ENCODE measurements at places on chromosomes 6 and 20.

DNA sequence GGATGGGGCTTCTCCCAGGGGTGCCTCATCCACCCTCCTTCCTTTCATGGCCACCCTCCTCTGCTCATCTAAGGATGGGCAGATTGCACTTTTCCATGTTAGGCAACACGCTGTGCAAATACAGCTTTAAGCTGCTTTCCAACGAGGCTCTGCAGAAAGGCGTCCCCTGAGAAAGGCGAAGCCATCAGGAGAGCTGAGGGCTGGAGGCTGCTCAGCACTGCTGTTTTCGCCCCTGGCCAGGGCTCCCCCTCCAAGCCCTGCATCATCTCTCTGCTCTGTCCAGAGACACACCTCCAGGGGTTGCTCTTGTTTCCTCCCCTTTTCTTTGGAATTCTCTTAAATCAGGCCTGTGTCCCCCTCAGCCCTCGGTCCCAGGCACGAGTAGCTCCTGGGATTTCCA is 526.1 kb downstream of the CDH26 start:
- no peaks in the 10 kb centered on the region for H3K4me1 ChIP-seq
- H3K27ac ChIP-seq = no peak overlapping the region
- H3K27me3 ChIP-seq = no peaks in the 10 kb centered on the region
- no peak for DNase-seq
- no peak overlapping the region for H3K4me3 ChIP-seq

- no peak overlapping the region for H3K27ac ChIP-seq
- H3K27me3 ChIP-seq = no peaks in the 10 kb centered on the region
- no peak for DNase-seq
- H3K36me3 ChIP-seq = no peaks in the 10 kb centered on the region
- H3K4me1 ChIP-seq = no peaks in the 10 kb centered on the region
Measured at GRCh38 chr6:135066397-135066796, 11.8 kb upstream of the HBS1L start.

- no peak for DNase-seq
- H3K4me3 ChIP-seq = no peak overlapping the region
- no peak overlapping the region for H3K27ac ChIP-seq
- H3K36me3 ChIP-seq = no peaks in the 10 kb centered on the region
- H3K27me3 ChIP-seq = no peaks in the 10 kb centered on the region
Measured at GRCh38 chr6:143592335-143592734, 80.8 kb upstream of the FUCA2 start.

- peaks cover 7% of the 10 kb centered on the region for H3K4me1 ChIP-seq
- no peak for DNase-seq
- no peaks in the 10 kb centered on the region for H3K36me3 ChIP-seq
- no peaks in the 10 kb centered on the region for H3K27me3 ChIP-seq
Measured at GRCh38 chr6:24775520-24776058, 852 bp downstream of the GMNN start.

GRCh38 chr6:21969192-21969591 is 327.6 kb downstream of the PRL start:
- no peaks in the 10 kb centered on the region for H3K36me3 ChIP-seq
- H3K27ac ChIP-seq = no peak overlapping the region
- no peaks in the 10 kb centered on the region for H3K4me1 ChIP-seq
- H3K4me3 ChIP-seq = no peak overlapping the region
- DNase-seq = no peak
- no peaks in the 10 kb centered on the region for H3K27me3 ChIP-seq

- no peaks in the 10 kb centered on the region for H3K36me3 ChIP-seq
- H3K27me3 ChIP-seq = no peaks in the 10 kb centered on the region
- no peak overlapping the region for H3K27ac ChIP-seq
- no peaks in the 10 kb centered on the region for H3K4me1 ChIP-seq
- no peak for DNase-seq
- no peak overlapping the region for H3K4me3 ChIP-seq
Measured at GRCh38 chr6:52551483-52552277, 25.2 kb downstream of the TRAM2 start.

DNA sequence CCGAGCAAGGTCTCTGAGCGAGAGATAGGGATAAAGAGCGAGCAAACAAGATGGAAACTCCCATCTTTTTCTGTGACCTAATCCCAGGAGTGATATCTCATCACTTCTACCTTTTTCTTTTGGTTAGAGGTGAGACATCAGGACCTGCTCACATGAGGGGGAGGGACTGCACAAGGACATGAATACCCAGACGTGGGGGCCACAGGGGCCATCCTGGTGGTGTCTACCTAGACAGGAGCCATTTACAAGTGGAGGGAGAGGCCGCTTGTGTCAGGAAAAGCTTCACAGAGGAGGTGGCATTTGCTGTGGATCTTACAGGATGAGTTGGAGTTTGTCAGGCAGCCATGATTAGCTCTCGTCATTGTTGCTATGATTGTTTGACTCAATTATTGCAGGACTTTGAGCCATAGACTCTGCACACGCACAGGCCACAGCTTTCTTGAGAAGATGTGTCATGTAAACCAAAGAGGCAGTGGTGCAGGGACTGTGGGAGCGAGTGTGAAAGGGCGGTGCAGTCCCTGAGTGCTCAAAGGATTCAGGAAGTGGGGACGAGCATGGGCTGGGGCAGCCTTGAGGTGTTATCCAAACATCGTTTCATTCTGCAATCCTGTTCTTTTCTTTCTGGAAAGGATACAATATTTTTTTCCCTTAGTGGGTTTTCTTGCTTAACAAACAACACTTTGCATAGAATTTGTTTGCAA is 7.7 kb downstream of the NPEPL1 start:
- no peaks in the 10 kb centered on the region for H3K4me1 ChIP-seq
- no peaks in the 10 kb centered on the region for H3K27me3 ChIP-seq
- H3K36me3 ChIP-seq = peaks cover 43% of the 10 kb centered on the region
- H3K4me3 ChIP-seq = no peak overlapping the region
- no peak overlapping the region for H3K27ac ChIP-seq
- no peak for DNase-seq

DNA sequence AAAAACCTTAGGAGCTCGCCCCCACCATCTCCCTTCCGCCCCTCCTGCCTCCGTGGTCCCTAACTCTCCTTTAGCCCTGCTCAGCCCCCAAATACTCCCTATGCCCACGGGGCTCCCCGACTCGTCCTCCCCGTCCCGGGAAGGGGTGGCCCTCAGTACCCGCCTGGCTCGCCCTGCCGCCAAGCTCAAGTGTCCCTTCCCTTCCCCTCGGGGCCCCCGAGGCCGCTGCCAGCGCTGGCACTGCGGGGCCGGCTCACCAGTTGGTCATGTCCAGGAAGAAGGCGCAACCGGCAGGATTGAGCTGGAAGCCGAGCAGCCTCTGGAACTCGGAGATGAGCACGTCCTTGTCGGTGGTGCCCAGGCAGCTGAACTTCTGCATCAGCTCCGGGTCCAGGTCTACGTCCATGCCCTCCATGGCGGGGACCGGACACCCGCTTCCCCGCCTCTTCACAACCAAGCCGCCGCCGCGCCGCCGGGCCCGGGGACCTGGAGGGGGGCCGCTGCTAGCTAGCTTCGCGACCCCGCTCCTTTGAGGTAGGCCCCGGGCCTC is 303 bp downstream of the ILRUN start:
- no peaks in the 10 kb centered on the region for H3K36me3 ChIP-seq
- no peak for DNase-seq
- peak overlapping the region; percentile 98 for H3K4me3 ChIP-seq
- peak overlapping the region; percentile 82 for H3K27ac ChIP-seq

- H3K27me3 ChIP-seq = no peaks in the 10 kb centered on the region
- no peaks in the 10 kb centered on the region for H3K36me3 ChIP-seq
- H3K27ac ChIP-seq = no peak overlapping the region
- no peak for DNase-seq
Measured at GRCh38 chr20:47041396-47041899, 146.8 kb downstream of the EYA2 start.

- H3K27me3 ChIP-seq = no peaks in the 10 kb centered on the region
- no peak overlapping the region for H3K27ac ChIP-seq
- H3K4me1 ChIP-seq = no peaks in the 10 kb centered on the region
- H3K4me3 ChIP-seq = no peak overlapping the region
- DNase-seq = no peak
Measured at GRCh38 chr20:14219801-14220461, 117.5 kb downstream of the FLRT3 start.

- no peaks in the 10 kb centered on the region for H3K4me1 ChIP-seq
- no peak for DNase-seq
- no peak overlapping the region for H3K27ac ChIP-seq
- H3K4me3 ChIP-seq = no peak overlapping the region
Measured at GRCh38 chr20:1835186-1836035, 59.8 kb upstream of the SIRPA start.

- H3K27ac ChIP-seq = no peak overlapping the region
- peaks cover 16% of the 10 kb centered on the region for H3K36me3 ChIP-seq
- H3K27me3 ChIP-seq = no peaks in the 10 kb centered on the region
- peaks cover 10% of the 10 kb centered on the region for H3K4me1 ChIP-seq
- no peak overlapping the region for H3K4me3 ChIP-seq
Measured at GRCh38 chr20:24955045-24955444, 6.0 kb downstream of the CST7 start.

- no peaks in the 10 kb centered on the region for H3K27me3 ChIP-seq
- peaks cover 9% of the 10 kb centered on the region for H3K4me1 ChIP-seq
- no peak for DNase-seq
- no peaks in the 10 kb centered on the region for H3K36me3 ChIP-seq
- peak overlapping the region; percentile 40 for H3K27ac ChIP-seq
- peak overlapping the region; percentile 13 for H3K4me3 ChIP-seq
Measured at GRCh38 chr6:29641430-29642148, 8.6 kb upstream of the GABBR1 start.

GRCh38 chr6:41335943-41336342 is 535 bp downstream of the NCR2 start:
- H3K4me1 ChIP-seq = peaks cover 24% of the 10 kb centered on the region
- H3K27me3 ChIP-seq = peaks cover 3% of the 10 kb centered on the region
- no peak for DNase-seq
- H3K36me3 ChIP-seq = no peaks in the 10 kb centered on the region
- no peak overlapping the region for H3K4me3 ChIP-seq
- no peak overlapping the region for H3K27ac ChIP-seq

DNA sequence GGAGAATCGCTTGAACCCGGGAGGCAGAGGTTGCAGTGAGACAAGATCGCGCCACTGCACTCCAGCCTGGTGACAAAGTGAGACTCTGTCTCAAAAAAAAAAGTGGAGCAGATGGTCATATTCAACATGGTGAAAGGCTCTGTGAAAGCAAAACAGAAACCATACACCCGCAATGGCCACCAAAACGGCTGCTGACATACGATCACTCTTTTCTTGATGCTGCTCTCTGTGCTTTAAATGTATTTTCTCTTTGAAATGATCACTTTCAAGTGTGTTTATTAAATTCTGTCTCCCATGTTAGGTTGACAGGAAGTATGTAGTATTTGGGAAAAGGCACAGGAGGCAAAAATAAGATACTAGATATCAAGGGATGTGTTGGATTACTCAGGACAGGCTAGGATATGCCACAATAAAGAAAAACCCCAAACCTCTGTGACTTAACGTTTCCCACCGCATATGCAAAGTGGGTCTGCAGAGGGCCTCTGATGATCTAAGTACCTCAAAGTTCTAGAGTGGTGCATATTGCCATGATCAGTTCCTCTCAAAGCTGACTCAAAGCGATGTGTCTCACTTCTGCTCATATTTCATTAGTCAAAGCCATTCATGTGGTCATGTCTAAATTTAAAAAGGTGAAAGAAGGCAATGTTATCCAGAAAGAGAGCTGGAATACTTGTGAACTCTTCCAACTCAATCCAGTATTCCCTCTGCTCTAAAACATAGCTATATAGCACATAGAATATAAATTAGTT is 155.1 kb upstream of the SOX4 start:
- H3K27ac ChIP-seq = no peak overlapping the region
- H3K4me3 ChIP-seq = no peak overlapping the region
- no peak for DNase-seq

- H3K27me3 ChIP-seq = no peaks in the 10 kb centered on the region
- H3K4me3 ChIP-seq = no peak overlapping the region
- H3K4me1 ChIP-seq = peaks cover 6% of the 10 kb centered on the region
- no peak for DNase-seq
- no peaks in the 10 kb centered on the region for H3K36me3 ChIP-seq
Measured at GRCh38 chr20:32773223-32773622, 11.0 kb downstream of the DNMT3B start.

GRCh38 chr20:41428285-41428684 is 61.7 kb upstream of the EMILIN3 start:
- H3K36me3 ChIP-seq = peaks cover 54% of the 10 kb centered on the region
- no peak overlapping the region for H3K27ac ChIP-seq
- no peak for DNase-seq
- H3K27me3 ChIP-seq = no peaks in the 10 kb centered on the region
- H3K4me3 ChIP-seq = no peak overlapping the region
- no peaks in the 10 kb centered on the region for H3K4me1 ChIP-seq

DNA sequence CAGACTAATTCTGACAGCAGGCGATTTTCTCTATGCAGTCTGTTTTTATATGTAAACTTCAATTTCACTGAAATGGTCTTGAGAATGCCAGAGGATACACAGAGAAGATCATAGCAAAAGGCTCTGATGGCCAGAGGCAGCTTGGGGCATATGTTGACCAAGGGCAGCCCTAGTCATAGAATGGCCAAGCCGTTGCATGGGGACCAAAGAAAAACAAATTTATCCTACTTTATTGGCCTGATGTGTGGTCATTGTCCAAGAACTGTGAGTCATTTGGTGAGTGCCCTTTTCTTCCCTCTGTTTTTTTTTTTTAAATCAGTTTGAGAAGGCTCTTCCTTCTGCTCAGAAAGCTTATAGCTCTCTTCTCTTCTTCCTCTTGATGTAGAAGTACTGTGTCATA is 5.8 kb downstream of the HDGFL1 start:
- no peaks in the 10 kb centered on the region for H3K4me1 ChIP-seq
- H3K36me3 ChIP-seq = no peaks in the 10 kb centered on the region
- no peak for DNase-seq

- no peak overlapping the region for H3K4me3 ChIP-seq
- no peaks in the 10 kb centered on the region for H3K27me3 ChIP-seq
- H3K4me1 ChIP-seq = peaks cover 5% of the 10 kb centered on the region
- peaks cover 5% of the 10 kb centered on the region for H3K36me3 ChIP-seq
- H3K27ac ChIP-seq = no peak overlapping the region
- DNase-seq = no peak
Measured at GRCh38 chr6:63643862-63644261, 8.3 kb downstream of the PHF3 start.

GRCh38 chr6:121873595-121873994 is 438.1 kb downstream of the GJA1 start:
- H3K4me1 ChIP-seq = no peaks in the 10 kb centered on the region
- no peaks in the 10 kb centered on the region for H3K36me3 ChIP-seq
- DNase-seq = no peak
- no peak overlapping the region for H3K27ac ChIP-seq
- H3K27me3 ChIP-seq = no peaks in the 10 kb centered on the region
- H3K4me3 ChIP-seq = no peak overlapping the region
